Cardiac muscle cell (in vitro differentiated cells and primary cell): ENCODE measurements at places on chromosomes 11 and 22.

DNA sequence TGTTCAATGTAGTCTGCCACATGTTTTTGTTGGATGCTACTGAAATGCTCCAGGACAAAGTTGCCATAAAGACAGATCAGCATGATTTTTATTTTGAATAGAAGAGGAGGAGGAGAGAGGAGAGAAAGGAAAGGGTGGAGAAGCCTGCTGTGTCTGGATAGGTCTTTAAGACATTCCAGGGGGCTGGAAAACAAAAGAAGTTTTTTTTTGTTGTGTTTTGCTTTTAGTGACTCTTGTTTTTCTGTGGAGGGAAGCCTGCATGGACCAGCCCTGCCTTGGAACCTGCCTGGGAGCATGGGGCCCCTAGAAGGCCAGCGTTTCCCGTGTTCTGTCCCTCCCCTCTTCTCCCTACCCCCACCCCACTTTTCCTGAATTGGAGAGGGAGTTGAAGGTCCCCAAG lies 2.3 kb downstream of the TSPAN18 start:
- DNase-seq = no peak

- no peak for DNase-seq
These were observed 383.8 kb upstream of the NARS2 start for GRCh38 chr11:78958444-78958843.

GRCh38 chr11:36150986-36151385 lies 138.2 kb downstream of the COMMD9 start:
- DNase-seq = peak; percentile 36

GRCh38 chr11:75328426-75329277 lies 22.8 kb downstream of the ARRB1 start:
- DNase-seq = peak; percentile 84

DNA sequence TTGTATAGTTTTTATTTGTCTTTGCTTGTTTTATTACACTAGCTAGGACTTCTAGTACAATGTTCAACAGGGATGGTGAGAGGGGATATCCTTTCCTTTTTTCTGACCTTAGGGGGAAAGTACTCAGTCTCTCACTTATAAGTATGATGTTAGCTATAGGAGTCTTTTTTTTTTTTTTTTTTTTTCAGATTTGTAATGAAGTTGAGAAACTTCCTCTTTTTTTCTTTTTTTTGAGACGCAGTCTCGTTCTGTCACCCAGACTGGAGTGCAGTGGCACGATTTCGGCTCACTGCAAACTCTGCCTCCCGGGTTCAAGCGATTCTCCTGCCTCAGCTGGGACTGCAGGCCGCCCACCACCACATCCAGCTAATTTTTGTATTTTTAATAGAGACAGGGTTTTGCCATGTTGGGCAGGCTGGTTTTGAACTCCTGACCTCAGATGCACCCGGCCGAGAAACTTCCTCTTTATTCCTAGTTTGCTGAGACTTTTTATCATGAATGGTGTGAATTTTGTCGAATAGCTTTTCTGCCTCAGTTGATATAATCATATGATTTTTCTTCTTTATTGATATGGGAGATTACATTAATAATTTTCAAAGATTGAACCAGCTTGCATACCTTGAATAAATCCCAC lies 10.9 kb downstream of the TRIM22 start:
- DNase-seq = no peak
